Panc1 (cell line): ENCODE measurements at places on chromosomes 4 and X.

DNA sequence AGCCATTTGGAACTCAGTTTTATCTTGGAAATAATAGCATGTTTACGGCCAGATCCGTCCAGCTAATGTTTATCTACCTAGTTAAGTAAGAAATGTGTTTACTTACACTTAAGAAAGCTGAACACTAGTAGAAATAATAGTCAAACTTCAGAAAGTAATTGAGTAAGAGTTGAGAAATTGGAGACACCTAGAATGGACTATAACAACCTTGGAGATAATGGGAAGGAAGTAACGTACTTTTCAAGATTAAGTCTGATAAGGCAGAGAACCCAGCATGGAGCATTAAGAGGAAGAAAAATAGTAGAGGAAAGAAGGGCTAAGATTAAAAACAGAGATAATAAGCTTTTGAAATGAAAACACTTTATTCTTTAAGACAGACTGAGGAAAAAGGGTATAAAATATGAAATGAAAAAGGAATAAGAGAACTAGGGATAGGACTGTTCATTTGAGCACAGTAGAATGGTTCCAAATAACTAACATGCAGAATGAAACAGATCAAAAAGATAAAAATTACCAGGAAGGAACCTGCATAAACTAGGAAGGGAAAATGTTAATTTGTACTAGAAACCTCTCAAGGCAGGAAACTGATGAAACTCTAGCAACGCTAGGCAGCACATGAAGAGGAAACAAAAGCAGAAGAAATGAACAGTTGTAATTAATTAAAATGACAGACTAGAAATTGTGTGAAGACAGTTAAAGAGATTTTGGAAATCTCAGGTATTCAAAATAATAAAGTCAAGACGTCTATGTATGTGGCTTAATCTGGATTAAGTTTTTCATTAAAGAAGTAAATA is 71.7 kb downstream of the FBXW7 start:
- DNase-seq, result no peak

GRCh38 chr4:48184882-48185281 is 50.8 kb upstream of the TXK start:
- DNase-seq, result no peak

- DNase-seq, result no peak
Observed at GRCh38 chr4:5143306-5143861, 92.1 kb downstream of the STK32B start.

- no peak for DNase-seq
Observed at GRCh38 chr4:12635629-12636028, 848.5 kb downstream of the RAB28 start.

DNA sequence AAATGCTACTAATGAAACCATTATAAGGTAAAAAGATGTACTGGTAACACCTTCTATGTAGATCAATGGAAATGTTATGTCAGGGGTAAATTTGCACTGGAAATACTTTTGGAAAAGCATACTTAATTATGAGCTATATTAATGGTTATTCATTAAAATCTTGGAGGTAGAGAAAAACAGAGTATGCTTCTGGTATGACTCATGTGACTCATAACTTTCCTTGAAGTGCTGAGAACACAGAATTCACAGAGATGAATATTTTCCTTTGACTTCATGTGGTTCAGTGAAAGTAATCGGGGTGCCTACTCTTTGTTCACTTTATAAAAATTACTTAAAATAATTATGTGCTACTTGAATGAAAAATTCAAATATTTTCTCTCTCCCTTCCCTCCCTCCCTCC is 254.2 kb downstream of the KCTD8 start:
- DNase-seq, result no peak

DNA sequence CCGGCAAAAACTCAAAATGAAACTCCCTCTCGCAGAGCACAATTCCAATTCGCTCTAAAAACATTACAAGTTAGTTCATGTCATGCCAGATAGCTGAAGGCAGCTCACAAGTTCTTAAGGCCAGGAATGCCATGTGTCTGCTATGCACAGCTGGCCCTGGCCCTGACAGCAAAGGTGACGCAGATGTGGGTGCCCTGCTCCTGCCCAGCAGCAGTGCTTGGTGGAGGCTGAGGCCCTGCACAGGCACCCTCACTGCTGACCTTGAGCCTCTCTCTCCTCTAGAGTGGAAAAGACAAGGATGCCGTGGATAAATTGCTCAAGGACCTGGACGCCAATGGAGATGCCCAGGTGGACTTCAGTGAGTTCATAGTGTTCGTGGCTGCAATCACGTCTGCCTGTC is 2.9 kb downstream of the S100P start:
- no peak for DNase-seq

DNA sequence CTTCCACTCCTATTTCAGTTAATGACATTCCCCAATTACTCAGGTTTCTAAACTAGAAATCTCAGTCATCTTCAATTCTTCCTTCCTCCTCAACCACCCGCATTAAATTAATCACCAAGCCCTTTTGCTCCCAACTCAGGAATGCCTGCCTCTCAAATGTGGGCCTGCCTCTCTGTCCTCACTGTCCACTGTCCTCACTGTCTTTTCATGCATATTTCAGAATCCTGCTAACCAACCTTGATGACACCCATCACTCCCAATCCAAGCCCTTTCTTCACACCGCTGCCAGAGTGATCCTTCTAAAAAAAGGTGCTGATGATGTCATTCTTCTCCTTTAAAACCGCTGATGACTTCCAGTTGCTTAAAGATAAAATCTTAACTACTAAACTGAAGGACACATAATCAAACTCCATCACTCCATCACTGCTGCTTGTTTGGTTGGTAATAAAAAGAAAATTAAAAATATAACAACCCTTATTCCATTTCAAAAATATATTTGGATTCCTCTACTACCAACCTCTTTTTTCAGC is 5.1 kb upstream of the APBB2 start:
- no peak for DNase-seq

- no peak for DNase-seq
Observed at GRCh38 chrX:18151649-18152048, 69.0 kb downstream of the BEND2 start.

- no peak for DNase-seq
Observed at GRCh38 chr4:20512985-20513384, 187.3 kb upstream of the PACRGL start.

- DNase-seq, result no peak
Observed at GRCh38 chr4:4593596-4594284, 51.9 kb upstream of the STX18 start.

GRCh38 chr4:40976343-40976742 is 226.6 kb downstream of the NSUN7 start:
- no peak for DNase-seq

GRCh38 chrX:48934581-48935300 is 15.9 kb upstream of the PIM2 start:
- no peak for DNase-seq

GRCh38 chr4:66639361-66639760 is 905.9 kb downstream of the CENPC start:
- DNase-seq, result no peak

- no peak for DNase-seq
Observed at GRCh38 chrX:43974100-43974475, 898 bp upstream of the NDP start.

DNA sequence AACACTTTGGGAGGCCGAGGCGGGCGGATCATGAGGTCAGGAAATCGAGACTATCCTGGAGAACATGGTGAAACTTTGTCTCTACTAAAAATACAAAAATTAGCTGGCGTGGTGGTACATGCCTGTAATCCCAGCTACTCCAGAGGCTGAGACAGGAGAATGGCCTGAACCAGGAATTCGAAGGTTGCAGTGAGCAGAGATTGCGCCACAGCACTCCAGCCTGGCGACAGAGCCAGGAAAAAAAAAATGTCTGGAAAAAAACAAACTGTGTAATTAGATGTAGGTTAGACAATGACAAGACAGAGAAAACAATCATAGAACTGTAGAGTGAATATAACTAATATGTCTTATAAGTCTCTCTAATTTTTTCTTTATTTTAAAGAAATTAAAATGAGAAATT is 1002.5 kb upstream of the LCORL start:
- no peak for DNase-seq

DNA sequence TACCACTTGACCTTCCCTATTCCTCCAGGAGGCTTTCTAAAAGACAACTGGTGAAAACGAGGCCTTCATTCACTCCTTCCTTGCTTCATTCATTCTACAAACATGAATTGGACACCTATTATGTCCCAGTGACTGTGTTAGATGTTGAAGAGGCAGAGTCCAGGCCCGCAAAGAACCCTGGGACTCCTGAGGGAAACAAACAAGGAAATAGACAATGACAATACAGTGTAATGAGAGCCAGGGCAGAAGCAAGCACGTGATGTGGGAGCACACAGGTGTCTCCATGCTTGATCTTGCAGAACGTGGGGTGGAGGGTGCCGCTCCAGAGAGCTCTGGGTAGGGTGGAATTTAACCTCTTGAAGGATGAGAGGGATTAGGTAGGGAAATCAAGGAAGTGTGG is 137.6 kb upstream of the KLF3 start:
- no peak for DNase-seq

DNA sequence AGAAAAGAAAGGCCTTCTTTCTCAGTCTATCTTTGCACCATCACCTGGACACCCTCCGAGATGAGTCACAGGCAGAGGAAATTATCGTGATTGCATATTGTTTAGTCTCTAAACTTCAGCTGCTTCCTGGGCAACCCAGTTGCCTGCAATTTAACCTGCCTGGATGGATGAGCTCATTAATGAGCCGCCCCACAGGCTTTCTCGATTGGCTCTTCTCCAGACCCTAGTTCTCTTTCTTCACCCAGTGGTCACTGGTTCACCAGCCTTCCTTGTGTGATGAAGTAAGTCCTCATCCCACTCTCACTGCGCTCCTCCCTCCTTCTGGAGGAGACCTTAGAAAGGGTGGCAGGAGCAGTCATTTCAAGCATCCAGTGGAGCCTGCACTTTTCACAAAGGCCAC is 94.4 kb downstream of the SOWAHB start:
- peak; percentile 20 for DNase-seq

GRCh38 chr4:24836661-24837242 is 41.4 kb downstream of the SOD3 start:
- no peak for DNase-seq

DNA sequence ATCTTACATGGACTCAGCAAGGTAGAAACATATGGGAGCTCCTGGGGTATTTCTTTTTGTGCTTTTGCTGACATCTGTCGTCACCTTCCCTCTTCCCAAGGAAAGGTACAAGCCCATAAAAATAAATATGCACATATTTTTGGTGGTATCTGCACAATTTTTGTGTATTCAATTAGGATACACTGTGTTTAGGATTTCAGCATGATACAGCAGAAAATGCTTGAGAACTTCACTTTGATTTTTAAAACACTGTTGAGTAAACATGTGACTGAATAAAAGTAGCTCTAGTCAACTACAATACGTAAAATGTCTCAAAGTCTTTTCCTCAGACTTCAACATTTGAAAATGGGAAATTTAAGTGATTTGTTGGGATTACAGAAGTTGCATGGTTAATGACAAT is 99.4 kb upstream of the SPANXC start:
- no peak for DNase-seq
